ENCODE measurements at places on chromosomes 2 and 18.
A peak's percentile ranks its signal among the peaks of the same experiment; 100 is the strongest.

DNA sequence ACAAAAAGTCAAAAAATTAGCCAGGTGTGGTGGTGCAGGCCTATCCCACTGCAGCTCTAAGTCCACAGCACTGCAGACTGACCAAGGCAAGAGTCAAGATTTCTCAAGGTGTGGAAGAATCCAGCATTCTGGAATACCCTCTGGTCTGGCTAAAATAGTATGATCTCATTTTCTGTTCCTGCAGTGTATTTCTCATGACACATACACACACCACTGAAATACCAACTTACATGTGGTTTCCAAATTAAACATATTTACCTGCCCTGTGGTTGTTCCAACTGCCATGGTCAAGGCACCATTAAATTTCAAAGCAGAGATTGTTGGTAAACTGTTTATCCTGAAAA, 30.9 kb downstream of the NOL10 start:
- DNase-seq, result no peak

DNA sequence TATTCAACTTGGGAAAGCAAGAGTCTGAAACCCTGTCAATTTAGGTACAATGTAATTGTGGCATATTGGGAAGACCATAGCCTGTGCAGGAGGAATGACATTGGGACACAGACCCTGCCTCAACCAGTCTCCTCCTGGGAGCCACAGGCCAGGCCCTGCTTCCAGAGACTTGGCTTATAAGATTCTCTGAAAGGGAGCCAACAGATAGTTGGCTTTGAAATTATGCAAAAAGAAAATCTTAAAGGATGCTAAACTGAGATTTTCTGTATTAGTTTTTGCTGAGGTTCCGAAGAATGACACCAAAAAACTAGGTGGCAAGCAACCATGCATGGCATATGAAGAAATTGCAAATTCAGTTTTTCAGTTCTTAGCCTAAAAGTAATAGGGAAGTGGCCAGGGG, 76.4 kb upstream of the CYRIA start:
- no peak for DNase-seq

GRCh38 chr2:219736209-219736608, 108.8 kb downstream of the SLC4A3 start:
- DNase-seq, result peak; percentile 46

GRCh38 chr2:227205701-227206100, 41.3 kb downstream of the COL4A3 start:
- no peak for DNase-seq

- DNase-seq, result no peak
Measured at GRCh38 chr2:207279520-207279919, 113.8 kb upstream of the KLF7 start.

Measured in SHP77 treated with DMSO at 0.1 percent for 48 hours (cell line).